ENCODE measurements at places on chromosomes 13 and 19. TPM values are rescaled to one million over a fixed set of nuclear protein-coding genes. Genes with fewer than 3 reads are reported as not detected.
A peak's percentile ranks its signal among the peaks of the same experiment; 100 is the strongest.

Gene JAK3
- 10.8 TPM for total RNA-seq

Gene ZSCAN18
- total RNA-seq = 61.4 TPM

Gene PLIN4
- 69.5 TPM for total RNA-seq

Gene ZGLP1
- total RNA-seq = 5.2 TPM

Gene PRDX2
- 190 TPM for total RNA-seq

GRCh38 chr19:33888665-33889064, 92.0 kb downstream of the KCTD15 start:
- H3K36me3 ChIP-seq = no peaks in the 10 kb centered on the region
- H3K4me3 ChIP-seq = no peak overlapping the region
- no peak for DNase-seq
- no peak overlapping the region for H3K27ac ChIP-seq

DNA sequence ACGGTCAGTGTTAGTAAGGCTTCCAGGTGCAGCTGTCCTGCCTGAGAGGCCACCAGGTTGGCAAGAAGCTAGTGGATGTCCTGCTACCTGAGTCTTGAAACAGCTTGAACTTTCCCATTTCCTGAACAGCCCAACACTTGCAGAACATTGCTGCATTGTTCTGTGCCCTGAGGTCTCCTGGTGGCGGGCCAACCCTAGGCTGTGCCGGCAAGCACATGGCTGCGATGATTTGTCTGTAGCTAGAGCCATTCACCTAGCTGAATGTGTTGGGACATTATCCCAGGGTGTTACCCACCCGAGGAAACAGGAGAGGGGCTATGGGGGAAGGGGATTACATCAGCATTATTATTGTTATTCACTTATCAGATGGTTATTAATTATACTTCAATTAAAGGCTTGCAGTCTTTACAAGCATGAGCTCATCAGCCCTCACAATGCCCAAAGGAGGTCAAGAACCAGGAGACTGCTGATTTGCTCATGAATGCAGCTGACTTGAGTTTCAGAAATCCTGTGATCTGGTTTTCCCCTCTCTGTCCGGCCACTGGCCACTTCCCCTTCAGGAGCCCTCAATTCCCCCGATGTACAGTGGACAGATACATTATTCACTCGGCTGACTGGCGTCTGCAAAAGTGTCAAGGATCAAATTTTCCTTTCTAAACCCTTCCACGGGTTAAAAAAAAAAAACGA, 187.6 kb upstream of the TSC22D1 start:
- H3K4me3 ChIP-seq = no peak overlapping the region
- no peaks in the 10 kb centered on the region for H3K27me3 ChIP-seq

GRCh38 chr19:24040621-24041020, 46.4 kb upstream of the ZNF254 start:
- no peak overlapping the region for H3K4me3 ChIP-seq
- no peaks in the 10 kb centered on the region for H3K27me3 ChIP-seq
- H3K36me3 ChIP-seq = no peaks in the 10 kb centered on the region
- peaks cover 41% of the 10 kb centered on the region for H3K4me1 ChIP-seq

DNA sequence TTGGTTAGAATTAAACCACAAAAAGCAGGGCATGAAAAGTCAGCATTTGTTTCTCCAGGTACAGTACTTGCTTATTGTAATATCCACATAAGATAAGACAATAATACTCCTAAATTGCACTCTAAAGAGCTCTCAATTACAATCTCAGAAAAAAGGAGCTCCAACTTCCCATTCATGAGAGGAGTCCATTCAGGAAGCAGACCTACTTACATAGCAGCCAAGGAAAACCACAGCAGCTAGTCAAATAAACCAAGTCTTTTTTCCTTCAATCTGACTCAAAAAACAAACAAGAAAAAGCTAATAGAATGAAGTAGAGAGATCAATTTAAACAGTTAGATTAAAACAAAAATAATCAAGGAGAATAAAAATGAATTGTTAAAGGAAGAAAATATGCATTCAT, 885.2 kb upstream of the SLITRK6 start:
- no peaks in the 10 kb centered on the region for H3K4me1 ChIP-seq
- no peak for DNase-seq
- H3K27ac ChIP-seq = no peak overlapping the region
- no peaks in the 10 kb centered on the region for H3K36me3 ChIP-seq
- no peak overlapping the region for H3K4me3 ChIP-seq

DNA sequence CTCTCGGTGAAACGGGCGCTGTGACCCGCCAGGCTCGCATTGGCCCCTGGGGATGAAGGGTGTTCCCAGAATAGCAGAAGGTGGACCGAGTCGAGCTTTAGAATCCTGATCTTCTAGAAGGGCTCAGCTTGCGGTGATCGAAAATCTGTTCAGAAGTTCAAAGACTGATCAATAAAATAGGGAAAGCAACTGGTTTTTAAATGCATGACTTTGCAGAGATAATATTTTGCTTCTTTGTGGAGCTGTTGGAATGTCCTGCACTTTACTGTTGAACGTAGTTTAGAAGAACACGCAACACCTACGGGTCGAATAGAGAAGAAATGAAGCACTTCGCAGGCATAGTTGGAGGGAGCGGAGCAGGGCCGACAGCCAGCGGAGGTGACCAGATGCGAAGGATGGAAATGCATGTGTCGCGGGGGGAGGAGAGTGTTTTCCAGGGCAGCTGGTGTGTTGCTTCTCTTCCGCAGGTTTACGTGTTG, 766 bp downstream of the CEBPG start:
- no peak for DNase-seq
- peak overlapping the region; percentile 94 for H3K27ac ChIP-seq
- peaks cover 60% of the 10 kb centered on the region for H3K4me1 ChIP-seq

DNA sequence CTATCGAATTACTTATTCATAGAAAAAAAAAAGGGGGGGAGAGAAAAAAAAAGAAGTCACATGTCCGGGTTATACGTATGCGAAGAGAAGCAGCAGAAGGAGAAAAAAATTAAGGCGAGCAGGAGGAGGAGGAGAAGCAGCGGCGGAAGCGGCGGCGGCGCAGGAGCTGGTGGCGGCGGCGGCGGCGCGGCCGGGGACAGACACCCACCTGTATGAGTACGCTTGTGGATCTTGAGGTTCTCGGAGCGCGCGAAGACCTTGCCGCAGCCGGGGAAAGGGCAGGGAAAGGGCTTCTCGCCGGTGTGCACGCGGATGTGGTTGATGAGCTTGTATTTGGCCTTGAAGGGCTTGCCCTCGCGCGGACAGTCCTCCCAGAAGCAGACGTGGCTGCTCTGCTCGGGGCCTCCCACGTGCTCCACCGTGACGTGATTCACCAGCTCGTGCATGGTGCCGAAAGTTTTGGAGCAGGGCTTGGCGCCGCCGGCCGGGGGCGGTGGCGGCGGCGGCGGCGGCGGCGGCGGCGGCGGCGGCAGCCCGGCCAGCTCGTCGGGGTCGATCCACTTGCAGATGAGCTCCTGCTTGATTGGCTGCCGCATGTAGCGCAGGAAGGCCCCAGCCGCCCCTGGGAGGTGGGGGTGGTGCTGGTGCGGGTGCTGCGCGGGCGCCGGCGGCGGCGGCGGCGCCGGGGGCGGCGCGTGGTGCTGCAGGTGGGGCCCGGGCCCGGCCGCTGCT, 1.5 kb downstream of the ZIC5 start:
- H3K27ac ChIP-seq = no peak overlapping the region
- no peak for DNase-seq

- DNase-seq = no peak
- H3K27me3 ChIP-seq = no peaks in the 10 kb centered on the region
- no peak within 1 kb of the TSS for H3K27ac ChIP-seq
- no peaks in the 10 kb centered on the region for H3K4me1 ChIP-seq
Measured at GRCh38 chr19:2867025-2867991, at the start of gene ZNF556. ZNF556 (plus strand) TSS chr19:2867335; CDS start chr19:2867422, 87 bp downstream.

- no peaks in the 10 kb centered on the region for H3K27me3 ChIP-seq
- H3K4me1 ChIP-seq = no peaks in the 10 kb centered on the region
- H3K36me3 ChIP-seq = no peaks in the 10 kb centered on the region
- DNase-seq = no peak
- H3K4me3 ChIP-seq = no peak overlapping the region
- no peak overlapping the region for H3K27ac ChIP-seq
Measured at GRCh38 chr13:107835339-107836018, 379.9 kb downstream of the LIG4 start.

- H3K4me3 ChIP-seq = no peak overlapping the region
- H3K27me3 ChIP-seq = no peaks in the 10 kb centered on the region
- H3K4me1 ChIP-seq = peaks cover 29% of the 10 kb centered on the region
- DNase-seq = no peak
- no peak overlapping the region for H3K27ac ChIP-seq
Measured at GRCh38 chr19:18633321-18633720, 3.5 kb upstream of the KLHL26 start.

DNA sequence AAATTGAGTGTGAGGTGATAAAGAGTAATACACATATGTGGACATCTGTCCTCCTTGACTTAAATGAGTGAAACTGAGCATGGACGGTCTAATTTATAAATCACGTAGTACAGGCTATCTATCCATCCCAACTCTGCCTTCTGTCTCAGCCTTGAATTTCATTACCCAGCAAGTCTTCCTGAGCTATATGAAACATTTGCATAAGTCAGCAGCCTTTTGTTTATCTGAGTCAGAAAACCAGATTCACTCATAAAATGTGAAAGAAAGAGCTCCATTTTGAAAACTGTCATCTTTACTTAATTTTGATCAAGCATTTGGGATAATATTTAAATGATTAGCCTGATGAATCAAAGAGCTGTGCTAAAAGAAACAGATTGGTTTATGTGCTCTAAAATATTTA, 197.9 kb downstream of the LHFPL6 start:
- no peak for DNase-seq
- no peak overlapping the region for H3K4me3 ChIP-seq
- no peaks in the 10 kb centered on the region for H3K36me3 ChIP-seq
- peaks cover 24% of the 10 kb centered on the region for H3K4me1 ChIP-seq
- no peak overlapping the region for H3K27ac ChIP-seq

- DNase-seq = no peak
- H3K27me3 ChIP-seq = no peaks in the 10 kb centered on the region
- H3K36me3 ChIP-seq = no peaks in the 10 kb centered on the region
Measured at GRCh38 chr19:6279620-6279930, 200 bp downstream of the MLLT1 start.

- peaks cover 75% of the 10 kb centered on the region for H3K4me1 ChIP-seq
- H3K27me3 ChIP-seq = no peaks in the 10 kb centered on the region
- no peaks in the 10 kb centered on the region for H3K36me3 ChIP-seq
Measured at GRCh38 chr13:40235160-40235796, 431.2 kb downstream of the FOXO1 start.

- no peaks in the 10 kb centered on the region for H3K36me3 ChIP-seq
- no peak overlapping the region for H3K4me3 ChIP-seq
- no peaks in the 10 kb centered on the region for H3K27me3 ChIP-seq
- no peak overlapping the region for H3K27ac ChIP-seq
- DNase-seq = no peak
Measured at GRCh38 chr13:45602183-45603170, 13.1 kb downstream of the ERICH6B start.

- no peak overlapping the region for H3K27ac ChIP-seq
- H3K27me3 ChIP-seq = no peaks in the 10 kb centered on the region
- DNase-seq = no peak
- no peaks in the 10 kb centered on the region for H3K36me3 ChIP-seq
Measured at GRCh38 chr19:29772696-29773095, 39.1 kb upstream of the CCNE1 start.

- H3K36me3 ChIP-seq = no peaks in the 10 kb centered on the region
- H3K27ac ChIP-seq = no peak overlapping the region
- no peak for DNase-seq
- H3K4me3 ChIP-seq = no peak overlapping the region
- H3K4me1 ChIP-seq = peaks cover 30% of the 10 kb centered on the region
Measured at GRCh38 chr19:16536130-16536529, 6.1 kb downstream of the CHERP start.
